ENCODE measurements at places on chromosomes 3 and 15.

DNA sequence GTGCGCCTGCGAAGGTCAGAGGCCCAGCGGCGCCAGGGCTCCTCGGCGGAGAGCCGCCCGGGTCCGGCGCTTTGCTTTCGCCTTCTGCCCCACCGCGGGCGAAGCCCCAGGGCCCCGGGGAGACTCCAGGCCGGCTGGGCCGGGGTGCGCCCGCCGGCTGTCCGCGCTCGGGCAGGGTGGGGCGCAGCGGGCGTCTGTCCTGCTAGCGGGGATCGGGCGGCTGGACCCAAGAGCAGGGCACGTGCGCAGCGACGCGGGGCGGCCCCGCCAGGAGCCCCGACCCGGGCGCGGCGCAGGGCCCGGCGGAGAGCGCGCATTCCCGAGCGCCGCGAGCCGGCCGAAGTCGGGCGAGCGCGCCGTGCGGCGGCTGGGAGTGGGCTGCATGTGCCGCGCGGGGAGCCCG, 569 bp upstream of the ALDH1A3 start:
- DNase-seq: no peak

GRCh38 chr3:126654571-126655383, at the start of gene TXNRD3:
Gene TXNRD3, minus strand, starts transcription at chr3:126655124.
- peak; percentile 71 for DNase-seq

- no peak for DNase-seq
Measured at GRCh38 chr3:137349557-137350348, 392.0 kb downstream of the IL20RB start.

DNA sequence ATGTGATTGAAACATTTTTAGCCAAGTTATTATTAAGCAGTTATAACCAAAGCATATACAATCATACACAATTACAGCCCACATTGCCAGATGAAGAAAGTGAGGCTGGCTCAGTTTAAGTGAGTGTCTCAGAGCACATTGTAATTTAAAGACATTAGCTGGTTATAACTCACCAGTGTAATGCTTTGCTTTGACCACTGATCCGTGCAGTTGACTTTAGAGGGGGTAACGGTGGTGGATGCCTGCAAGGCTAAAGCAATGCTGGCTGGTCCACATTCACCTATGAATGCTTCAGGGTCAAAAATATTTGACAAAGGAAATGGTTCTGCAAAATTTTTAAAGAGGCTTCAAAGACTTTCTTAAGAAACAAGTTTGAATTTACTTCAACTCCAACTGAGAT, 1.2 kb downstream of the C3orf85 start:
- DNase-seq: no peak

DNA sequence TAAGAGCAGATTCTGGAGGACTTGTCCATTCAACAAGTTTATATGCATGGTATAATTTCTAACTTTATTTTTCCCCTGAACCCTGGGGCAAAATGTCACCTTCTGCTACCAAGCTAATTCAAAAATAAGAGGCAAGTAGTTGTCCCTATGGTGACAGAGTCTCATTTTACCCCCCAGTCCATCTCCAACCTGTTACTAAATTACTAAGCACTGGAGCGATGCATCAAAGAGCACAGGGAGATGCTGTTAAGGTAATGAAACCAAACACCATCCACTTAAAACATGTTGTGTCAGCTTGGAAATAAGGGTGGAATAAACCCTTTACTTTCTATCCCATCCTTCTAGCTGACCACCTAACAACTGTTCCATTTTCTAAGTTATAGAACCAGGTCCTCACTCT, 417.4 kb upstream of the ATP11B start:
- no peak for DNase-seq

DNA sequence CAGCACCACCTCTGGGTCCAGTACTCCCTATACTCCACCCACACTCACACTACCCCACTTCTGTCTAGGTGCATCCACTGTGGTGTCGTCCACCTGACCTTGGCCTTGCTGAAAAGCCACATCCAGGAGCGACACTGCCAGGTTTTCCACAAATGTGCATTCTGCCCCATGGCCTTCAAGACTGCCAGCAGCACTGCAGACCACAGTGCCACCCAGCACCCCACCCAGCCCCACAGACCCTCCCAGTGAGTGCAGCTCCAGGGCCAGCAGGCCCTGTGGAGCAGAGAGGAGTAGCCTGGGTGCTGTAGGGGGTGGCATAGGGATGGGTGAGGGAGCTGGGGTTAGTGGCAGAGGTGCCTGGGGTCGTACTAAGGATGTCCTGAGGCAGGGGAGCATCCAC, 19.4 kb upstream of the ALPK3 start:
- DNase-seq: no peak

DNA sequence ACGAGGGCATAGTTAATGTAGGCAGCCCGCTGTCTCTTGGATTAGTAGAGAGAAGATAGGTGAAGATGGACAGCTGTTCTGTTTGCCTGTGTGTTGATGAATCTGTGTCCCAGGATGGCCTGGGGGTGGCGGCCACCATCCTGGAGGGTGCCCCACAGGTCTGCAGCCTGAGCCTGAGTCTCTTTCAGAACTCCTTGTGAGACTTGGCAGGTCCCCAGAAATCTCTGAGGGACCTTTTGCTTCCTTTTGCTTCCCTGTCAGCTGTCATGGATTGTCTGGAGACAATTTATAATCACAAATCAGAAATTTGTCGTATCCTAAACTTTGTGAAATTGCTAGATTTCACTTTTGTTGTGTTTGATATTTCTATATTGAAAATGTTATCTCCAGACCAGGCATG, 17.4 kb downstream of the FAN1 start:
- no peak for DNase-seq

DNA sequence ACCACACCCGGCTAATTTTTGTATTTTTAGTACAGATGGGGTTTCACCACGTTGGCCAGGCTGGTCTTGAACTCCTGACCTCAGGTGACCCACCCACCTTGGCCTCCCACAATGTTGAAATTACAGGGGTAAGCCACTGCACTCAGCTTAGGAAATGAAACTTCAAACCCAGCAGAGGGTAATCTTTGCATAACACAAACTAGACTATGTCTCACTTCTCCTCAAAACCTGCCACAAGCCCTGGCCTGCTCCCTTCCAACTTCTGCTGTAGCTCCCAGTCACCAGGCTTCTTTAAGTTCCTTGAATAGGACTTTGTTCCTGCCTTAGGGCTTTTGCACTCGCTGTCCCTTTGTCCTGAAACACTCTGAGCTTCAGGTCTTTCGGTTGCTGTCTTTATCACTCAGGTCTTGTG, 39.2 kb upstream of the SEMA4B start:
- DNase-seq: no peak

DNA sequence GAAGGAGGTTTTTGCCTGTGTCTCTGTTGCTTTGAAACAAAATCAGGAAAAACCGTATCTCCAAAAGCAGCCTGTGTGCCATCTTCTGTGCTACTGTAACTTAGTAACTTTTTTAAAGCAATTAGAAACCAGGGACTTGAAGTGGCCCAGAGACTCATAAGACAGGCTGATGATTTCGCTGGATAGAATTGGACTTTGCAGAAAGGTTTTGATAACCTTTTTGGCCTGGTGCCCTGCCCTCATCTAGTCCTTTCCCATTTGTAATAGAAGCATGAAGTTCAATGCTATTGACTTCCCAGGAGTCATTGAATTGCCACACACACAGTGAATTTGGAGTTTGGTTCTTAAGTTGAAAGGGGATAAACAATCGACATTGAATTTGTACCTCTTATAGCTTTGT, 157.2 kb downstream of the PTPRG start:
- no peak for DNase-seq

DNA sequence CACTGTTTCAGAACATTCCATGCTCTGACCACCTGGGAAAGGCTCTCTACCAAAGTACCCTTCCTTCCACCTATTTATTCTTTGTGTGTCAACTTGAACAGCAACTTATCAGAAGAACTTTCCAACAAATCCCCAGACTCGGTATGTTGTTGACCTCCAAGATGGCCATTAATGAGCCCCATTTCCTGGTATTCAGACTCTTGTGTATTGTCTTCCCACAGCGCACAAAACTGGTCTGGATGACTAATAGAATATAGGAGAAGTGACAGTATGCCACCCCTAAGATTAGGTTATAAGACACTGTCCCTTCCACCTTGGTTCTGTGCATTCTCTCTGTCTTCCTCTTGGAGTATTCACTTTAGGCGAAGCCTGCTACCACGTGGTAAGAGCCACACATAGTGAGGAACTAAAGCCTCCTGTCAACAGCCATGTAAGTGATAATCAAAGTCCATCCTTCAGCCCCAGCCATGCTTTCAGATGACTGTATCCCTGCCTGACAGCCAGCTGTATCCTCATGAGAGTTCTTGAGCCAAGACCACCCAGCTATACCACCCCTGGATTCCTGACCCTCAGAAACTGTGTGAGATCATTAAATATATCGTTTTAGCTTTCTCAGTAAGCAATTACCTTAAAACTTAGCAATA, 481.7 kb downstream of the MAGI1 start:
- no peak for DNase-seq

DNA sequence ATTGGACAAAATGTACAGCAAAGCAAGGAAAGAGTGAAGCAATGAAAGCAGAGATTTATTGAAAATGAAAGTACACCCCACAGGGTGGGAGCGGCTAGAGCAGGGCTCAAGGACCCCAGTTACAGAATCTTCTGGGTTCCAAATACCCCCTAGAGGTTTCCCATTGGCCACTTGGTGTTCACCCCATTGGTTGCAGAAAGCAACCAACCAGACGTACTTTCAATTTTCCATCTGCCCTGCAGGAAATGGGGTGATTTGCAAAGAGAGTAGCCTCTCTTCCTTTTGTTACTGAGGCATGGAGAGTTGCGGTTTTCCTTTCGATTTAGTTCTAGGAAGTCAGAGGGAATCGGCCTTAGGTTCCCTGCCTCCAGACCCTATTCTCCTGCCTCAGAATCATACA, 2.4 kb downstream of the PML start:
- DNase-seq: no peak

DNA sequence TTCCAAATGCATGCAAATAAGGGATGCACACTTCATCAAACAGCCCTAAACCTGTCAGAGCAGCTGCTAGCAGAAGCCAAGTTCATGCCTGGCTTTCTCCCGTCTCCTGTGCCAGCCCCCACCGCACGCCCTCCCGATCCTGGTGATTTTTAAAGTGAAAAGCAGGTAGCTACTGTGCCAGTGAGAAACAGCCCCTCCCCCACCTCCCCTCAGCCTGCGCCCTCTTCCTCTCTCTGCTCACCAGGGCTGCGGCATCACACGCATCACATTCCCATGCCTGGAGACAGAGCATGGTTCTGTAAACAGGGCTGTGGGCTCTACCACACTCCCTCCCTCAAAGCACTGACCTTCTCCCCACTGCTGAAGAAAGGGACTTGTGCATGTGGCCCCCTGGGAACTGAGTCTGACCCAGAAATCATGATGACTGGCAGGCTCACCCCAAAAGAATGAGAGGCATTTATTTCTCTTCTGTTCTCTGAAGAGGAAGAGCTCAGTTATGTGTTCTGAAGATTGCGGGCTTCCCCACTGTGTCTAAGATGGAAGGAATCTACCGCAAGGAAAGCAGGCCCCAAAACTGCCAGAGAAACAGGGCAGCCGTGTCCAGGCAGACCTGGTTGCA, 14.5 kb upstream of the SLC6A1 start:
- DNase-seq: no peak

DNA sequence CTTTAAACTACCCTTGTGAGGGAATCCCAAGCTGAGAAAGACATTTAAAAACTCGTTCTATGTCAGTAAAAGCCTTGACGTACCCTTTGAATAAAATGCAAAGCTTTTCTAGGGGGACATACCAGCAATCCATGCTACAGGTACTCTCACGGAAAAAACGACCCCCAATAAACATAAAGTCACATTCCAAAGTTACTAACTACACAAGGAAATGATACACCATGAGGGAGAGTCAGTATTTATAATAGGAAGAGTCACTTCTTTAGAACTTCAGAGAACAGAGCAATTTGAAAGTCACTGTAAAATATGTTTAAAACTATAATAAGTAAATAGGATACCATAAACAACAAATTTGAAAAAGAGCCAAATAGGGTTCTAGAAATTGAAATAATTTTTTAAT, 63.2 kb downstream of the CFAP20DC start:
- no peak for DNase-seq

- no peak for DNase-seq
Measured at GRCh38 chr3:24830230-24831152, 335.8 kb upstream of the THRB start.

DNA sequence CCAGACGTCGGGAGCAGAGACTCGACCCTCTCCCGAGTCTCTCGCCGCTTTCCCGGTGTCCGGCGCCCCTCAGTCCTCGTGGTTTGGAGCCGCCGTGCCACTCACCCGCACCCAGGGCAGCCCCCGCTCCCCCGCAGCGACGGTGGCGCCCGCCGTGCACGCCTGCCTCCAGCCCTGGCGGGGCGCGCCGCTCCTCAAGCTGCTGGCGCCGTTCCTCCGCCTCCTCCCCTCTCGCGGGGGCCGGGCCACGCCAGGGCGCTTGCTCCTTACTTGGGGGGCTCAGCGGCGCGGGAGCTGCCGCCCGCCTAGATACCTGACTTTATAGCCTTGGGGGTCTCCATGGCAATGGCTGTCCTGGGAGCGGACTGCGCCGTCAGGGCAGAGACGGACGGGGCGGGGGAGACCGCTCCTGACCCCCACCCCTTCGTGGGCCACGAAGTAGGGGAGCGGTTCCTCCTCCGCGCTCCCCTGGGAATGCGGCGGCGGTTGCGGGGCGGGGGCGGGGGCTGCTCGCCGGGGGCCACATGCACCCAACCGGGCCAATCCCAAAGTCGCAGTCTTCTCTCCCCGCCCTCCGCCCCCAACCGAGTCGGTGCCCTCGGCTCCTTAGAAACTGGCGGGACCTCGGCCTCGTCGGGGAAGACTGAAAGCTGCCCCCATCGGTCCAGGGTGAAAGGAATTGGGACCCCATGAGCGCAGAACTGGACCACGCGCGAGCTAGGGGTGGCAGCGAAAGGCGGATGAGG, at the start of gene ANKRD63:
Gene ANKRD63, minus strand, starts transcription at position 196 of the 746 bp plus-strand sequence. CDS start 478 bp downstream, outside the sequence.
- DNase-seq: no peak

DNA sequence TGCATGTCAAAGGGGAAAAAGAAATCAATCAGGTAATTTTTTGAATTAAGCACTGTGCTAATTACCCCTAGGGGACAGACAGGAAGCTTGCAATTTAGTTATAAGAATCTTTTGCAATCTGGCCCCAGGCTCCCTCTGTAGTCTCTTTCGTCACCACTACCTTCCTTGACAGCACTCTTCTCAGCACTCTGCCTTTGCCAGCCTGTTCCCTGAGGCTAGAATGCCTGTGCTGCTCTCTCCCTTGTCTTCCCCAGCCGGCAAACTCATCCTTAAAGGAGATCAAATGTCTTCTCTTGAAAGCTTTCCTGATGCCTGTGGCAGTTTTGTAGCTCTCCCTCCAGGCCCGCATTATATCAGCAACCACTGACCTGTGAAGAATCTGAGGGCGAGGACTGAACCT, 32.4 kb upstream of the PRTG start:
- no peak for DNase-seq

GRCh38 chr3:159472611-159473010, 516.0 kb upstream of the IL12A start:
- no peak for DNase-seq

GRCh38 chr3:5485427-5485826, 297.9 kb downstream of the EDEM1 start:
- DNase-seq: no peak

DNA sequence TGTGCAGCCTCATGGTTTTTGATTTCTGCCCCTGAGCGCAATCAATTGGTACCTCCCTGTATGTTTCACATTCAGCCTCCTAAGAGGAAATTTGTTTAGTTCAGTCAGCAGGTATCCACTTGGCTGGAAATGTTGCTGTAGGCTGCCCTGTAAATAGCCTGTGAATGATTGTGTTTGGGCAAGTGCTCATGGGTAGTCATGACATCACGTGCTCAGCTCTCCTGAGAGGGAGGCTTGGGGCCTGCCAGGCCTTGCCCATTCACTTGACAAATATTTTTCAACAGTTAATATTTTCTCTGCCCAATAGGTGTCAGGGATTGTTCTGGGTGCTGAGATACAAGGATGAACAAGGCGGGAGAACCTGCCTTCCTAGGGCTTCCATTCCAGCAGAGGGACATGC, 13.3 kb downstream of the HRH1 start:
- DNase-seq: no peak

Measured in nucleus accumbens (tissue), 56 donors.